ENCODE measurements at places on chromosomes 16 and 17. TPM values are rescaled to one million over a fixed set of nuclear protein-coding genes. Genes with fewer than 3 reads are reported as not detected.
A peak's percentile ranks its signal among the peaks of the same experiment; 100 is the strongest.

GRCh38 chr17:44266402-44267164 lies 1.4 kb downstream of the SLC4A1 start:
- no peak for DNase-seq
- H3K4me1 ChIP-seq, result no peaks in the 10 kb centered on the region
- H3K36me3 ChIP-seq, result no peaks in the 10 kb centered on the region
- H3K4me3 ChIP-seq, result no peak overlapping the region

DNA sequence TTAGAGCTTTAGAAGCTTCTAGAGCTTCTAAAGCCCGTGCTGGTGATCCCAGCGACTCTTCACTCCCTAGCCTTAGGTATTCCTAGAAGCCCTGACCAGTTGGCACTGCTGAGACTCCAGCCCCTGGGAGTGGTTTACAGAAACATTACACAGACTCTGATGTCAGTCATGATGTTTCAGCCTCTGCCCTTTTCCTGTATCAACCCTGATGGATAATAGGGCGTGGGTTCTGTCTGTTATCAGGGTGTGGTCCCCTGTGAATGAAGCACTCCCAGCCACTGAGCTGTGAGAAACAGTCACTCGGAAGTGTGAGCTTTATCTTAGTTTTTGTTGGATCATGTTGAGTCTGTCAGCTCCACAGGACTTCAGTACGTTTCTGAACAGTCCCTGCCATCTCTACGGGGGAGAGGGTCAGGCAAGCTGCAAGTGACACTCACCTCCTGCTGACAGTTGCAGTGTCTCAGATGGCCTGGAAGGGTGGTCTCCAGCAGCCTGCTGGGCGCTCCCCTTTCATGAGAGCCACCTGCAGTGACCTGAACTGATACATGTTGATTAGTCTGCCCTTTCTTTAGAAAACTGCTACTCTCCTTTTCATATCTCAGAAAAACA lies 12.8 kb downstream of the GOSR2 start:
- H3K4me1 ChIP-seq, result no peaks in the 10 kb centered on the region
- H3K27ac ChIP-seq, result peak overlapping the region; percentile 15
- no peak overlapping the region for H3K4me3 ChIP-seq
- H3K36me3 ChIP-seq, result peaks cover 100% of the 10 kb centered on the region
- no peaks in the 10 kb centered on the region for H3K27me3 ChIP-seq

DNA sequence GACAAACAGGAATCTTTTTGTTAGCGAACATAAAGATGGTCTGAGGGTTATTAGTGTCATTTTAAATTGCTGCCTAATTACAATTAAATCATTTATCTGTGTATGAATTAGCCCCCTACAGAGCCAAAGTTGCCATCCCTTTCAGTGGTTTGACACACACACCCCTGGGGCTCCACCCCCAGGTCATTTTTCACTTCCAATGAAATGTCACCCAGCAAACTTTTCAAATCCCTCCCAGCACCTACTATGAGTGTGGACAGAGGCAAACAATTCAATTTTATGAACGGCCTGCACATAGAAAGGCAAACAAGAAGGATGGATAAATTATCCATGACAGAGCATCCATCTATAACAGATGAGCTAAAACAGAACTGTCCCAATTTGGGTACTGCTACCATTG lies 2.4 kb downstream of the MYH10 start:
- no peaks in the 10 kb centered on the region for H3K36me3 ChIP-seq
- H3K4me1 ChIP-seq, result peaks cover 6% of the 10 kb centered on the region
- H3K27me3 ChIP-seq, result peaks cover 93% of the 10 kb centered on the region
- no peak overlapping the region for H3K27ac ChIP-seq
- DNase-seq, result no peak
- H3K4me3 ChIP-seq, result no peak overlapping the region

- peaks cover 81% of the 10 kb centered on the region for H3K27me3 ChIP-seq
- no peak overlapping the region for H3K4me3 ChIP-seq
- no peaks in the 10 kb centered on the region for H3K36me3 ChIP-seq
- H3K27ac ChIP-seq, result no peak overlapping the region
- H3K4me1 ChIP-seq, result peaks cover 40% of the 10 kb centered on the region
These were observed 4.0 kb upstream of the DLX4 start for GRCh38 chr17:49964769-49965523.

- peaks cover 80% of the 10 kb centered on the region for H3K36me3 ChIP-seq
- H3K27ac ChIP-seq, result no peak overlapping the region
- DNase-seq, result no peak
- H3K4me1 ChIP-seq, result no peaks in the 10 kb centered on the region
These were observed 12.4 kb downstream of the NME3 start for GRCh38 chr16:1758923-1759322.

USH1G gene
- not detected for total RNA-seq

DNA sequence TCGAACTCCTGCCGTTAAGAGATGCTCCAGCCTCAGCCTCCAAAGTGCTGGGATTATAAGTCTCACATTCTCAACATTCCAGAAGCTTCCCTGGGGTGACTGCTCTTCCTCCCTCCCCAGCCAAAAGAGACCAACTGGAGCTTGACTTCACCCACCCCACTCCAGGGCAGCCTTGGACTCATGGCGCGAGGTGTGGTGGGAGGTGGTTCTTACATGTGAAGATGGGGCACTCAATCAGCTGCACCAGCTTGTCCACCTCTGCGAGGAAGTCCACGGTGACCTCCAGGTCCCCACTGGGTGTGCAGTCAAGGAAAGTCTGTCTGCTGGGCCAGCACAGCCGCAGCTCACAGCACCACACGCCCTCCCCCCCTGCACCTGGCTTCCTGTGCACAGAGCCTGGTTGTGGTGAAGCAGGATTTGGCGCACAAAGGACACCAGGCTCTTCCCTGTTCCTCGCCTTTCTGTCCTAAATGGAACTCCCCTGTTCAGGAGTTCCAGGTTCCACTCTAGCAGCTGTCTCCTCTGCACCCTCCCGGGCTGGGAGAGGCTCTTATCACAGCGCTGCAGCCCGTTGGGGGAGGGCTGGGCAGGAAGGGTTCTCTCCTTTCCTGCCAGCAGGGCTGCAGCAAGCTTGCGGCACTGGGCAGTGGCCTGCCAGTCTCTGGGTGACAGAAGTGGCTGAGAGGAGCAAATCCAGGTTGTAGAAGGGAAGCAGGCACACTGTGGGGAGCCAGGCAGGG lies 9.6 kb upstream of the MTSS2 start:
- H3K27ac ChIP-seq, result peak overlapping the region; percentile 39
- no peaks in the 10 kb centered on the region for H3K27me3 ChIP-seq
- no peak overlapping the region for H3K4me3 ChIP-seq
- DNase-seq, result no peak
- H3K36me3 ChIP-seq, result no peaks in the 10 kb centered on the region
- H3K4me1 ChIP-seq, result peaks cover 48% of the 10 kb centered on the region

WDR59 gene
- 46.9 TPM for total RNA-seq

HSD17B1 gene
- 1.2 TPM for total RNA-seq

DNA sequence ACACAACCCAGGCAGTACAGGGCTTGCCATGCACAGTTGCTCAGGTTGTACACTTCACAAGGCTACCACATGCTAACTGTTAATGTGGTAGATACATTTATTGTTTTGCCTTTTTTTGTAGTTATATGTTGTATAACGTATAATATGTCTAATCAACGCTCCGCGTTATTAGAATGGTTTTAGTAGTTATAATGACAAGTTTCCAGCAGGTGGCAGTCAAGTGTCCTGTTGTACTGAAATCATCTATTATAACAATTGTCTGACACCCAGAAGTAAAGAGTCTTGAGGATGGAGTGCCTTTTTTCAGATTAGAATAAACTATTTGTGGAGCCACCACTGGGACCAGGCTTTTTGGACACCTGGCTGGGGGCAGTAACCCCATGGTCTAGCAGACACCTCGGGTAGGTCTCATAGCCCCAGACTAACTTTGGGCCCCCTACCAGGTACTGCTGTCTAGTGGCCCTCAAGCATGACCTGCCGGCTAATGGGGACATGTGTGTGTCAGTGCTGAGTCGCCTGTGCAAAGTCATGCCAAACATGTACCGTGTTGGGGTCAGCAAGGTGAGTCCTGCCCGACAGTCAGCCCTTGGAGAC lies 32.8 kb downstream of the MYO15A start:
- H3K27me3 ChIP-seq, result peaks cover 17% of the 10 kb centered on the region
- H3K36me3 ChIP-seq, result no peaks in the 10 kb centered on the region
- no peaks in the 10 kb centered on the region for H3K4me1 ChIP-seq
- no peak overlapping the region for H3K4me3 ChIP-seq
- H3K27ac ChIP-seq, result no peak overlapping the region

GRCh38 chr17:75067856-75068255 lies 19.9 kb upstream of the SLC16A5 start:
- H3K4me1 ChIP-seq, result no peaks in the 10 kb centered on the region
- no peak for DNase-seq
- no peak overlapping the region for H3K4me3 ChIP-seq
- H3K27me3 ChIP-seq, result no peaks in the 10 kb centered on the region

USP43 gene
- 4.9 TPM for total RNA-seq

- no peak overlapping the region for H3K4me3 ChIP-seq
- H3K4me1 ChIP-seq, result peaks cover 39% of the 10 kb centered on the region
- DNase-seq, result no peak
- no peak overlapping the region for H3K27ac ChIP-seq
These were observed 14.4 kb downstream of the TBKBP1 start for GRCh38 chr17:47708312-47708863.

DNA sequence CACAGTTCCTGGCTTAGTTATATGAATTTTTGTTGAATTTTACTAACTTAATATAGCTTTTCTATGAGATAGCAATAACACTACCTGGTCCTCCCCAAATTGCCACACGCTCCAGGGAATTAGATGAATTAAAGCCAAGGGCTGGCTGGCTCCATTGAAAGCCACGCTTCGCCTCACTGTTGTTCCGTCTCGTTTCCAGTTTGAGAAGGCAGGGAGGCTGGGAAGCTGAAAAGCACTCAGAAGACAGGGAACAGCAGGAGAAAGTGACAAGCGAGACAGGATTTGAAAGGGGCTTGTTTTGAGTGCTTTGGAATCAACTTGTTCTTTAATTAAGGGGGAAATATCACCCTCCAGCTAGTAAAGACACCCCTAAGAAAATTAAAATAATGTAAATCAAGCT lies 425.3 kb downstream of the CA10 start:
- no peak overlapping the region for H3K27ac ChIP-seq
- DNase-seq, result no peak

- no peak for DNase-seq
- no peaks in the 10 kb centered on the region for H3K27me3 ChIP-seq
- no peaks in the 10 kb centered on the region for H3K4me1 ChIP-seq
- no peak overlapping the region for H3K27ac ChIP-seq
These were observed 417.9 kb downstream of the MAF start for GRCh38 chr16:79182616-79183015.

- H3K4me1 ChIP-seq, result peaks cover 14% of the 10 kb centered on the region
- no peak overlapping the region for H3K27ac ChIP-seq
- H3K4me3 ChIP-seq, result no peak overlapping the region
- DNase-seq, result peak; percentile 35
These were observed 4.5 kb downstream of the FBXL19 start for GRCh38 chr16:30927789-30928378.

GRCh38 chr16:75000481-75001081 lies 1.8 kb downstream of the ZNRF1 start:
- H3K36me3 ChIP-seq, result no peaks in the 10 kb centered on the region
- H3K4me3 ChIP-seq, result peak overlapping the region; percentile 92
- DNase-seq, result no peak
- peaks cover 3% of the 10 kb centered on the region for H3K4me1 ChIP-seq

DNA sequence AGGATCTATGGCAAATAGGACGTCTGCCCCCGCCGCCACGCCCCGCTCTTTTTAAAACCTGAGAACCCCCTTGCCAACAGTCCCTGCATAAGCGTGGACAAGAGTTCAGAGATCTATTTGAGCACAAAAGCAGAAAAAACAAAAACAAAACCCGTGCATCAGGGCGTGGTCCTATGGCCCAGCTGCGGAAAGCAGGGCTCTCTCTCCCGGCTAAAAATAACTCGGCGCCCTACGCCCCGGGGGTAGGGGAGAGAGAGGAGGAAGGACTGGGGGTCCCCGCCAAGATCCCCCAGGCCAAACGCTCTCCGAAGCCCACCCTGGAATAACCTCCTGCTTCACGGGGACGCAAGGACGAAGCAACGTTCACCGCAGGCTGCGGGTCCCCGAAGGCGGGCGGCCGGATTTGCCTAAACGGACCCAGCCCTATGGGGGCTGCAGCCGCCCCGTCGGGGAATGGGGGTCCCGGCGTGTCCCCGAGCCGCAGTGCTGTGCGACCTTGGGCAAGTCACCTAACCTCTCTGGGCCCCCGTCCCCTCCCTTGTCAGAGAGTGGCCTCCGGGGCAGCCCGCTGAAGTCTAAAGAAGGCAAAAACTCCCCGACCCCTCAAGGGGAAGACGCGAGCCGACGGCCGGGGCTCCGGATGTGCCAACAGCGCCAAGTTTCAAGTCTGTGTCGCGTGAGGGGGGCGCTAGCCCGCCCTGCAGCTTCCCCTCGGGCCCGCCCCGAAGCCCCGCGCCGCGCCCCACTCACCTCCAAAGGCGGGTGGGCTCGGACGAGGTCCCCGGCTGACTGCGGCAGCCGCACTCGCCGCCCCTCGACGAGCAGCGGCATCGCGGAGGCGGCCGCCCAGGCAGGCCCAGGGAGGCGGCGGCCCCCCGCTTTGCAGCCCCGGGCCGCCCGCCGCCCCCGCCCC lies 477 bp downstream of the NTAN1 start:
- peaks cover 19% of the 10 kb centered on the region for H3K36me3 ChIP-seq
- H3K4me3 ChIP-seq, result peak overlapping the region; percentile 96
- H3K27me3 ChIP-seq, result no peaks in the 10 kb centered on the region
- H3K27ac ChIP-seq, result peak overlapping the region; percentile 82
- H3K4me1 ChIP-seq, result peaks cover 3% of the 10 kb centered on the region
- no peak for DNase-seq

DNA sequence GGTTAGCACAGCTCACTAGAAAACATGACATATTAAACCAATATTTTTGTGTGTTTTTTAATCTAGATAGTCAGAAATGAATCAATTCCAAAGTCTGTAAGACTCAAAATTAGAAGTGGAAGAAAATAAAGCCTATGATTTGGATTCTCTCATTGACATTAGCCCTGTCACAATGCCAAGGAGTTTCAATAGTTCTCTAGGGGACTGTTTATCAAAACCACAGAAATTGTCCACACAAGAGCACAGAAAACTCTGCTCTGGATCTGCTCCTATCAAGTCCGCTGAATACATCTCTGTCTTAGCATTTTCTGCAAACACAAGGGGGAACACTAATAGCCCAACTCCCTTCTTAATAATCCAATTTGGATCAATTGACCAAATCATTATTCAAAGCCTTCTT lies 152.0 kb downstream of the HS3ST3B1 start:
- no peak for DNase-seq
- no peaks in the 10 kb centered on the region for H3K27me3 ChIP-seq
- no peaks in the 10 kb centered on the region for H3K36me3 ChIP-seq
- H3K4me3 ChIP-seq, result no peak overlapping the region
- H3K27ac ChIP-seq, result no peak overlapping the region

XAF1 gene
- 62.9 TPM for total RNA-seq
